NCI-H2171 treated with DMSO at 0.1 percent for 48 hours (cell line): ENCODE measurements at places on chromosomes 3 and 15.

DNA sequence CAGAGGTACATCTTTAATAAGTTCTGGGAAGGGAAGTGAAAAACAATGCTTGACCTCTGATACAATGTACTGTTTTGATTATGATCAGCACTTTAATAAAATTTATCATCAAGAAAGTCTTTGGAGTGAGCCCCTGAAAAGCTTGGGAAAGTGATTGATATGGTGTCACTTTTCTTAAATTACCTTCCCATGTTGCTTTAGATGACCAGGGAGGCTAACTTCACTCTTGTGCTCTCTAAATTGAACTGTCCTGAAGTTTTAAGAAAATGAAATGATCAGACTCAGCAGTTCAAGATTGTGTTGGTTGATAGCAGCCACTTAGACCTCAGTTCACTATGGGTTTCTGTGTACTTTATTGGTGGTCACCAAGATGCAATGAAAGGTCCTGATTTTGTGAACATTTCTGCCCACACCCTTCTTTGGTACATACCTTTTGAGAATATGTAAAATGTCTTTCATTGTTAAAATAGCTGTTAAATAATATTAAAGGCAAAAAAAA, 15.7 kb downstream of the TGFBR2 start:
- DNase-seq, result no peak

- DNase-seq, result peak; percentile 24
These were observed 126.4 kb downstream of the SHQ1 start for GRCh38 chr3:72721683-72722381.

GRCh38 chr3:50259432-50260026, 9.4 kb upstream of the SEMA3B start:
- peak; percentile 7 for DNase-seq

GRCh38 chr15:100665570-100665969, 63.2 kb downstream of the ASB7 start:
- DNase-seq, result no peak

GRCh38 chr3:9097495-9097894, 134.2 kb upstream of the RAD18 start:
- DNase-seq, result no peak

- no peak for DNase-seq
These were observed 149.9 kb downstream of the FRMD5 start for GRCh38 chr15:44045217-44045616.

DNA sequence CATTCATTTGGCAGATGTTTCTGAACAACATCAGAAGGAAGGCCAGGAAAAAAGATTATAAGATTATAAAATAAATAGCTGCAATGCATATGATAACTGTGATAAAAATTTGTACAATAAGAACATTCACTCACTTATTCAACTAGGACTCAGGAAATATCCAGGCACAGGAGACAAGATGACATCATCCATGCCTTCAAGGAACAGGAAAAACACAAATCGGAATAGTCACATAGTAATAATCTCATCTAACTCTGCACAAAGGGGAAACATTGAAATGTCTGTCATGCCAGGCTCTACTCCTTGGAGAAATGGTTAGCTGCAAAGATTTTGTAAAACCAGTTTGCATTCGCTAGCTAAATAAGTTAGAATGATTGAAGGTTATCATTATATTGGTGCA, 233.5 kb upstream of the AGTR1 start:
- no peak for DNase-seq

DNA sequence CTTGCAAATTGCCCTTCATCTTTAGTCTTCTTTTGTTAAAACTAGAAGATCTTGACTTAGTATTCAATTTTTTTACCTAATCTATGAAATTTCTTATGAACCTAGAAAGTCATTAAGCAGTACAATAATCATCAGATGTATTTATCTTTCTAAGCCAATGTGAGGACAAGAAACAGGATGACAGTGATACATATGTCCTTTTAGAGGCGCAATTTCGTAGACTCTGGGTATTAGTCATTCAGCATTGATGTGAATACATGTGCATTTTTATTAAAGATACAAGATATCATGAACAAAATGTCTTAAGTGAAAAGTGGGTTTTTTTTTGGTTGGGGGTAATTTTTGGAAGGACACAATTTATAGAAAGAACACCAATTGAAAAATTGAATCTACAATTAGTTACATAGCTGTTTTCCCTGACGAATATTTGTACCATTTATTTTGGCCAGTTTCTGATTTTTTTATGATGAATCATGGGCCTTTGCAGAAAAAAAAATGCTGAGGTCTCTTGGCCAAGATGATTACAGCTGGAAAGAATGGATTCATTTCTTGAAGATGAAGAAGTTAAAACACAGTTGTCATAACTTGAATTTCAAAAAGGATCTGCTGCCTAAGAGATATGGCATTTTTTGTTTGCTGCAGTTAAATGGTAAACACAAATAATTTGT, 48.9 kb upstream of the AGTR1 start:
- no peak for DNase-seq

DNA sequence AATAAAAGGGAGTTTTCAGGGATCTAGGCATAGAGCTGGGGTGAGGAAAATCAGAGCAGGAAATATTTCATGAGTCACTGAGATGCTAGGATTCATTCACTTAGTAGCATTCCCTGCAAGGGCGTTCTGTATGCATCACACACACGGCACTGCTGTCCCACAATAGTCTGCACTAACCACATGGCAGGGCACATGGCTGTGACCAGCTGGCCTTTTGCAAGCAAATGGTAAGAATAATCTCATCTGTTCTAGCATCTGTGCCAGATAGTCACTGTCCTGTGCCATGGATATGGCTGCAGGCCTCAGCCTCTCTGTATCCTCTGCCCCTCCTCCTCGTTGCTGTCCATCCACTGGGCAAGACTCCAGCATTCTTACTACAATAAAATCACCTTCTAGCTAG, 37.8 kb downstream of the BOC start:
- DNase-seq, result no peak

- DNase-seq, result no peak
These were observed 114.5 kb downstream of the FMN1 start for GRCh38 chr15:33080006-33080405.

- no peak for DNase-seq
These were observed 190.7 kb downstream of the LSAMP start for GRCh38 chr3:116254541-116254940.

GRCh38 chr15:96273317-96274086, 57.0 kb upstream of the NR2F2 start:
- DNase-seq, result no peak

GRCh38 chr15:43153269-43153668, 19.9 kb downstream of the TMEM62 start:
- no peak for DNase-seq

DNA sequence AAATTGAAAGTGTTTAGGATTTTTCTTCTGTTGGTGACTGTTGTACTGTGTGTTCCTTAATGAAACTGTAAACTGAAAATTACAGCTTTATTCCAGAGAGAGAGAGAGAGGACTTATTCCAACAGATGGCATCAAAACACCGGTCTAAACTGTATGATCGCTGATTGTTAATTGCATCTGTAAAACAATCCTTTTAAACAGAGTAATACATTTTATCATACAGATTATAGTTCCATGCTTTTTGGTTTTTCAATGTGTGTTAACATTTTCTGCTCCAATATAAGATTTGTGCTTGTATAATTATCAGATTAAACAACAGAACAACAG, 289.7 kb upstream of the DNAJC19 start:
- DNase-seq, result no peak

GRCh38 chr15:38823263-38823662, 258.6 kb upstream of the RASGRP1 start:
- DNase-seq, result no peak

- no peak for DNase-seq
These were observed 445.0 kb upstream of the TGFBR2 start for GRCh38 chr3:30161375-30161774.

DNA sequence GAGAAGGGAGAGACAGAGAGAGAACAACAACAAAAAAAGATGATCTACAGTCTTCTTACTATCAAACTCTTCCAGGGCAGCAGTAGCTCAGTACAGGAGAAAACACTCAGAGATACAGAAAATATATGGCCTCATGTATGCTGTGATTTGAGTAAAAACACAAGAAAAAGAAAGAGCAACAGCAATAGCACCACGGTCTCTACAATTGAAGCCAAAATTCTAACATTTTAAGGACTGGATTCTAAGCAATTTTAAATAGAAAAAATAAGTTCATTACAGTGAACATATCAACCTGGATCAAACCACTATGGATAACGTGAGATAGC, 43.5 kb upstream of the ALCAM start:
- no peak for DNase-seq

- no peak for DNase-seq
These were observed 4.1 kb upstream of the TBC1D23 start for GRCh38 chr3:100256731-100257151.

- DNase-seq, result no peak
These were observed 391.4 kb upstream of the RARB start for GRCh38 chr3:25036633-25037032.

DNA sequence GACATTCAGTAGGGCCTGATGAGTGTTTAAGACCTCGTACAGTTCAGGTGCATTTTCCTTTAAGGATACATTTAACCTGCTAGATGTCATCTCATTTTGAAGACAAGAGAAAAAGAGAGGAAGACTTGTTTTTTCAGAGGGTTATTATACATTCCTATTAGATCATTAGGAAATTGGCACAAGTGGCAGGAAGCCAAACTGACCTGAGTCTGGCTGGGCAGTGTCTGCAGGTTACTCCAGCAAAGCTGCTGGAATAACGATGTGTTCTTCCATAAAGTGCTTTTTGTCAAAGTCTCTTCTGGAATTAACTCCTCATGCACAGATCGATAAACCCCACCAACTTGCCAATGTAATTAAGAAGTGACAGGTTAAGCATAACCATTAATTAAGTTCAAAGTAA, 396.4 kb upstream of the TPRG1 start:
- DNase-seq, result no peak

GRCh38 chr3:27244374-27244773, 124.8 kb downstream of the NEK10 start:
- no peak for DNase-seq

DNA sequence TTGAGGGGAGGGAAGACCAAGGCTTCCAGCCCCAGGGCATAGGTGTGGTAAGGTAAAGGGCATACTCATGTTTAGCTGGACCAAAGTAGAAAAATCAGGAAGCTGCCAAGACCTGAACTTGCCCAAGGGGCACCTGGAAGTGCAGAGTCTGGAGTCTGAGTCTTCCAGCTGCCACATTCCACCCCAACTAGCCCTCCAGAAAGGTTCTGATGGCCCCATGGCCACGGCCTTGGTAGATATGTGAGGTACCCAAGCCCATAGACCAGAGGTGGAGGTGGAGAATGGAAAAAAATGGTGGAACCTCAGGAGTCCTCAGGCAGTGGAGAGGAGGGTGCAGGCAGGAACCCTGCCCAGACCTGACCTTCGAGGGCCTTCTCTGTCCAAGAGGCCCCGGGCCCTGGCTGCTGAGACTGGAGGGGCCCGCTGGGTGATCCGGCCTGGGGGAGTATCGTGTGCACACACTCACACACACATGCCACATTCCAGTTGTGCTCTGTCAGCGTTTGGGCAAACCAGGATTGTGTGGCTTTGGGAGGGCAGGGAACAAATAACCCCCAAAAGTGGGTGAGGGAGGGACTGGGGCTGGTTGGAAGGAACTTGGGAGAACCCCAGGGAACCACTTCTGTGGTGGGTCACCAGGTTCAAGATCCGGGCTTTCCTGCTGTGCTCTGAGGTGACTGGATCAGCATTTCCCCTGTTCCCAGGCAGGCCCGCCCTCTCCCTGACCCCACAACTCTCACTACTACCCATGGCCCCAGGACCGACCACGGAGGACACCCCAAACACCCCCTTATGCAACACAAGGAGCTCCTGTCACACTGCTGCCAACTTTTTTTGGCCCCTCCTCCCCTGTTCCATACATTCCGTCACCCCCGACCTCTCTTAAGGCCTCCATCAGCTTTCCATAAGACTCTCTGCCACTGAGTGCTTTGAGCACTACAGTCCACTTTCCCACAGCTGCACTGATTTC, 11.6 kb downstream of the MYL3 start:
- no peak for DNase-seq

DNA sequence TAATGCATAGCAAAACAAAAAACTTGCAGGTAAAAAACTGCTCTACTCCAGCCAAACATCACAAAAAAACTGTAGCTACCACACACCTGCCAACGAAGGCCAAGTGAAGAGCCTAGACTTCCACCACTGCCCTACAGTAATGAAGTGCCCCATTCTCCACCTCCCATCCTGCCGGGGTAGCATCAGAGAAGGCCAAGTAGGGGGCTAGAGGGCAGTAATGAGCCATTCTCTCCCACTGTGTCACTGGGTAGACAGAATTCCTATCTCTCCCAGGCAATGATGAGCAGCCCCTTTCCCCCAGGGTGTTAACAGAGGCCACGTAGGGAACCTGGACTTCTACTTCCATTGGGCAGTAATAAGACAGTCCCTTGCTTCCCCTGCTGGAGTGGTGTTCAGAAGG, 9.5 kb downstream of the SEC22C start:
- no peak for DNase-seq

DNA sequence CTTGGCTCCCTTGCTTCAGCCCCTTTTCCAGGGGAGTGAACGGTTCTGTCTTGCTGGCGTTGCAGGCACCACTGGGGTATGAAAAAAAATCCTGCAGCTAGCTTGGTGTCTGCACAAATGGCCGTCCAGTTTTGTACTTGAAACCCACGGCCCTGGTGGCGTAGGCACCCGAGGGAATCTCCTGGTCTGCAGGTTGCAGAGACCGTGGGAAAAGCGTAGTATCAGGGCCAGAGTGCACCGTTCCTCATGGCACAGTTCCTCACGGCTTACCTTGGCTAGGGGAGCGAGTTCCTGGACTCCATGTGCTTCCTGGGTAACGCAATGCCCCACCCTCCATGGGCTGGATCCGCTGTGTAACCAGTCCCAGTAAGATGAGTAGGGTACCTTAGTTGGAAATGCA, 214.9 kb downstream of the UBE2E2 start:
- no peak for DNase-seq

- DNase-seq, result no peak
These were observed 43.3 kb upstream of the GSK3B start for GRCh38 chr3:120137548-120137947.

- DNase-seq, result no peak
These were observed 84.0 kb upstream of the PXYLP1 start for GRCh38 chr3:141147657-141148056.

- no peak for DNase-seq
These were observed 239.5 kb downstream of the GAP43 start for GRCh38 chr3:115862849-115863248.
